IPS-NIHi11 (cell line): ENCODE measurements at places on chromosomes 7 and 10.

GRCh38 chr10:7406712-7407333 lies 4.0 kb downstream of the SFMBT2 start:
- peak; percentile 29 for DNase-seq

DNA sequence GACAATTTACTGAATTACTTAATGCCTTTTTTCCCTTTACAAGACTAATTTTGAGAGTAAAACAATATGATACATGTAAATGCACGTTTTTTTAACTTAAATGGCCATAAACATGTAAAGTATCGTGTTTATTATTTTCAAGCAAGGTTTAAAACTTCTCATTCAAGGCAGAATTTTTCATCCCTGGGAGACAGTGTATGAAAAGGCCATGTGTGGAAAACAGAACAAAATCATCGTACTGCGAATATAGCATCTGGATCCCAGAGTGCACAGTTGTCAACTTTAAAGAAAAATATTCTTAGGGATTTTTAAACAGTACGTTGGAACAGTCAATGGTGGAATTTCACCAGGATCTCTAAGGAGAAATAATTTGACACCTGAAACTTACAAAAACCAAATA lies 1.1 kb upstream of the RAB11FIP2 start:
- DNase-seq, result no peak

DNA sequence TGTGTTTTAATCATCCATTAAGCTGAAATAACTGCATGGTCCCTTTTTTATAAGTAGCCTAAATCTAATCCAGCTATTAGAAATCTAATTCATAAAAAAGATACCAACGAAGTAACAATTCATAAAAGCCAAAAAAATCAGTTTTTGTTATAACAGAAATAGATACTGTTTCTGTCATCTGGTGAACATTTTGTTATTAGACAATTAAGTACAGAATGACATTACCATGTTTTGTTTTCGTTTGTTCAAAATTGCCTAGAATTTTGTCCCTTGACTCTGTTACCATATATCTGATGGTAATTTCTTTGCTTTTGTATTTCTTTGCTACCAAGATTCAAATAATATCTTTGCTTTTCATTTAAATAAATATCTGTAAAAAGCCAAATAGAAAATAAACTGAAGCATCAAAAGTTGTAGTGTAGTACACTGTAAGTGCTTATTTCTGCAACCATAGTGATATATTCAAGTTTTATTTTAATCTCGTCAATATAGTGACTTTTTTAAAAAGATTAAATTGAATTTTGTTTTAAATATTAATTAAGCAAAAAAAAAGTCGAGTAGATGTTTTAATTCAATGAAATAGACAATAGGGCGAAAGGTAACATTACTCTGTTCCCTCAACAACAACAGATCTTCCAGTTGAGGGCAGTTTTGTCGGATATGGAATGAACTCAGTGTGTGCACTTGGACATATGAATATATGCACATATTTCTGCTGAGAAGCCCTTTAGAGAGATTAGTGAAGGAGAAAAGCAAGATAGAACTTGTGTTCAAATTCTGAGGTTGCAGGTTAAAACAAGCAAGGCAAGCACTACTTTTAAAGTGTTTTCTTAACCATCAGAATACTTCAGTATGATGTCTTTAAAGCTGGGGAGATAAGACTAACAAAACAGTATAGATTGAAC lies 7.9 kb upstream of the IGF2BP3 start:
- DNase-seq, result no peak

- DNase-seq, result no peak
Measured at GRCh38 chr10:86245015-86245394, 121.6 kb downstream of the GRID1 start.

GRCh38 chr10:53434413-53434812 lies 661.8 kb upstream of the MBL2 start:
- no peak for DNase-seq

GRCh38 chr7:140597428-140597949 lies 43.1 kb downstream of the DENND2A start:
- no peak for DNase-seq

DNA sequence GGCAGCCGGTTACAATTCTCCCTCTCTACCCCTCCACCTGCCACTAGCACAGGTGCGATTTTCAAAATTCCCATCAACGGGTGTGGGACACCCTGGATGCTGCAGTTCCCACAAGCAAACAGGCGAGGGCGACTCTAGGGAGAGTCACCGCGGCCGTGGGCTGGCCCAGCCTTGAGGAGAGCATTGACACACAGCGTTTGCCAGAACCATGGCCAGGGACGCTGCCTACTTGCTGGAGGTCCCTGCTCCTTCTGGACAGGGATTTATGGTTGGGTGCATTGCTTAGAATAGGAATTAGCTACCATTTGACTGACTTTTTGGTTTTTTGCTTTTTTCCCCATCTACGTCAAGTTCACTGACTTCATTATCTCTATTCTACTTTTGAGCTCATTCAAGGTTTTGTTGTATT lies 19.0 kb upstream of the CLDN4 start:
- peak; percentile 86 for DNase-seq

DNA sequence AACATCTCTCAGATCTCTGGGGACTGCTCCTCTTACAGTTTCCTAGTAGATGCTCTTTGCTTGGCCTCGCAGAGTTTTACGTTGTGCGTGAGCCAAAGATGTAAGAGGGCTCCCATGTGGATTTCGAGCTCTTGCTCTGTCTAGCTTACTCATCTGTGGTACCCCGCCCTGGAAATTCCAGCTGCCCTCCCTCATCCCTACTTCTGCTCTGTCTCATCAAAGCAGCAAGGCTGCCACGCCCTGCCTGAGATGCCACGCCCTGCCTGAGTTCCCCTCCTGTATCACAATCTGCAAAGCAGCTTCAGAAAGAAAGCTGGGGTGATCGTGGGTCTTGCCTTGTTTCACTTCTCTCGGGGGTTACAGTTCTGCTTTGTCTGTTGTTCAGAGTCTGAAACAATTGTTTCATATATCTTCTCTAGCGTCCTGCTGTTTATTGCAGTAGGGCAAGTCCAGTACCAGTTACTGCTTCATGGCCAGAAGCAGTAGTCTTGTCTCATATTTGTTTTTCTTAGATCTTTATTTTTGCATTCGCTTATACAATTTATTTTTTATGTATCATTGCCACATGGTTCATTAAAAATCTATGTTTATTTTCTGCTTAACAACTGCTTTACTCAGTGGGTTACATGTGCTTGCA lies 36.1 kb upstream of the CCNY start:
- no peak for DNase-seq

GRCh38 chr7:65980478-65981250 lies 1.3 kb downstream of the GUSB start:
- DNase-seq, result no peak

GRCh38 chr10:42830237-42830636 lies 47.6 kb downstream of the BMS1 start:
- no peak for DNase-seq

DNA sequence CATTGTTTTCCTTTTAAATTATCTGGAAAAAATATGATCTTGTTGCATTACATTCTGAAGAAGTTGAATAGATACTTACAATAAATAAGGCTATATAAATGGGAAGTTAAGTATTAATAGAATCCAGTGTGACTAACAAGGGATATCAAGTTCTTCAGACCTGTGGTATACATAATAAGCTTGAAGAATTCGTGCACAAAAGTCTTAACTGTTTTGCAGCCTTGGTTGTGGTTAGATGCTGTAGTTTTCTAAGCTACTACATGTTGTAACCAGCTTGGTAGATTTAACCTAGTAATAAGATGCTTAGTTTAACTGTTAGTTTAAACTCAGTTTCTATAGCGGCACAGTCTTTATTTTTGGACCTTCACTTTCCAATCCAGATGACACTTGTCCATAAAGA lies 106.2 kb upstream of the GLCCI1 start:
- no peak for DNase-seq

DNA sequence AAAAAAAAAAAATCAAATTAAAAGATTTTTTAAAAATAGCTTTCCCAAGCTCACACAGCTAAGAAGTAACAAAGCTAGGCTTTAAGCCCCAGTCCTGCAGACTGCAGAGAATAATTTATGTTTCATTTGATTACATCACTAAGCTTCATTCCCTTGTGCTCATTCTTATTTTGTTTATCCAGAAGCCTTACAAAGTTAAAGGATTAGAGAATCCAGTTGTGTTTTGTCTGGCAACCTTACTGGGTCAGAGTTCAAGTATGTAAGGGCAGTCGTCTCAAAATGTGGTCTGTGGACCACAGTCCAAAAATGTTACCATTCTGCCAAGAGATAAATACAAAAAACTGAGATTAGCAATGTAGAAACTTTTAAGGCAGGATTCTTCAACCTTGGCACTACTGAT lies 32.1 kb upstream of the EZH2 start:
- DNase-seq, result no peak

GRCh38 chr7:7175075-7175695 lies 7.2 kb upstream of the C1GALT1 start:
- no peak for DNase-seq

DNA sequence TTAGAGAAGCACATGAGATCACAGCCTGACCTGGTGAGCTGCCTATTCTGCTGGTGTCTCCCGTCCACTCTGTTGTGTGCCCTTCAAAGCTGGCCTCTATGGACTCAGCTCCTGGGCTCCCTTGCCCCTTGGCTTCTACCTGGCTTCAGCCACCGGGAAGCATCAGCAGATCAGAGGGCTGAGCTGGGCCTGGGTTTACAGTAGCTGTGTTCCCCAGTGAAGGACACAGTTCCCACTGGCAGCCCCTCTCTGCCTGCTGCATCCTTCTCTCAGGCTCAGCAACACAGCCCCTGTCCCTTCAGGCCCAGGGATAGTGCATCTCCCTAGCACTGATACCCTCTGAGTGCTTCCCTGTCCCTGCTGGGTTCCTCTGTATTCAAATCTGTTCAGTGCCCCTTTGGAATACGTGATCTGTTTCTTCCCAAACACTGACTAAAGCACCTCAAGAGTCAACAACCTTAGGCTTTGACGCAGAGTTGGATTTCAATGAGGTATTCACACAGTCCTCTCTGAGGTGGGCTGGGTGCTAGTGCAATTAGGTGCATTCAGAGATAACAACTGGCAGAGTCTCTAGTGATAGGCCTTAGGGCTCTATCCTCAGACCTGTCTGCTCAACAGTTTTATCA lies 109.8 kb downstream of the GRID1 start:
- no peak for DNase-seq

GRCh38 chr10:79310200-79310865 lies 36.9 kb upstream of the PPIF start:
- DNase-seq, result no peak

- peak; percentile 58 for DNase-seq
Measured at GRCh38 chr7:155807065-155807671, 5.1 kb downstream of the SHH start.

DNA sequence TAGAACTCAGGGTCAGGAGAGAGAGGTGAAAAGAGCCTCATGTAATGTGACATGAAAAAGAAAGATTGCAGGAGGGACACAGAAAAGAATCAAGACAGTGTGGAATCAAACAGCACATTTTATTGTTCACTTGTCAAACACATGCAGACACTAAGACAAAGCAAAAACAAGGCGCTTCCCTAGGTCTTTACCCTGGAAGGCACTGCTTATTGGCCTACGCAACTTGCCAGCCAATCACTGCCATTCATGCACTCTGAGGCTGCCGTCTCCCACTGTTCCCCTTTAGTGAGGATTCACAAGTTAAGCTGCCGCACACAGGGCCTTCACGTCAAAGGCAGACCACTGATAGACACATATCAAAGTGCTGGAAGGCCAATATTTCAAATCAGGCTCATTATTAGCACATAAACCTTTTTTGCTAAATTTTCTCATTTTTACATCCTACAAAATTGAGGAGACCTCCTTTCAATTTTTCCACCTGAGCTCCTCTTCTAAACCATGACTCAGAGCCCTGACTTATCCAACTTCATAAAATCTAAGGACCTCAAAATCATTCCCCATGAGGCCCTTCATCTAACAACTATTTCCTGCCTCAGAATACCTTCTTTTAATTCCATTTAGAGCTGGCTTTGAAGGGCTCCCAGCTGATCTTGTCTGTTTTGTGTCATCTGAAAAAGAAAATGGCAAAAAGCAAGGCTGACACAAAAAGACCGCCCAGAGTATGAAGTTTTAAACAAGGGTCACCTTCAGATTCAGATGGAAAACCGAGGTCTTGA lies 149.4 kb downstream of the CHCHD3 start:
- DNase-seq, result peak; percentile 60

DNA sequence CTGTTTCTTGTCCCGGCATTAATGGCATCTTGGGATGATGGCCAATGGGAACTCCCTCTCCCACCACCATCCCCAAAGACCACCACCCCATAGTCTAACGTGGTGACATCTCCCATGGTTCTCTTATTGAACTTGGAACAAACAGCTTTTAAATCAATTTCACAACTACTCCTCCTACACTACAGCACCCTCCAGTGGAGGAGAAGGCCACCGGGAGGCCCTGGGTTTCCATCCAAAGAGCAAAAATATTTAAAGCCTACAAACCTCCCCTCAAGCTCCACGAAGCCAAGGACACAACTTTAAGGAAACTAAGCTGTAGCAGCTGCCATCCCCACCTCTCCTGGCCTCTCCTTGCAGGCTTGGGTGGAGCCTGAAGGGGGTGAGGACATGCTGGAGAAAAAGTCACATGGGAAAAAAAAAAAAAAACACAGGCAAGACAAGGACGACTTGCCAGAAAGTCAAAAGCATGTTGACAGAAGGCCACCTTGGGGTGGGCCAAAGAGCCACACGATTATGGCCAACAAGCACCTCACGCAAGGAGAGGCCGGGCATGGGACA lies 94.0 kb upstream of the LANCL2 start:
- DNase-seq, result peak; percentile 26

DNA sequence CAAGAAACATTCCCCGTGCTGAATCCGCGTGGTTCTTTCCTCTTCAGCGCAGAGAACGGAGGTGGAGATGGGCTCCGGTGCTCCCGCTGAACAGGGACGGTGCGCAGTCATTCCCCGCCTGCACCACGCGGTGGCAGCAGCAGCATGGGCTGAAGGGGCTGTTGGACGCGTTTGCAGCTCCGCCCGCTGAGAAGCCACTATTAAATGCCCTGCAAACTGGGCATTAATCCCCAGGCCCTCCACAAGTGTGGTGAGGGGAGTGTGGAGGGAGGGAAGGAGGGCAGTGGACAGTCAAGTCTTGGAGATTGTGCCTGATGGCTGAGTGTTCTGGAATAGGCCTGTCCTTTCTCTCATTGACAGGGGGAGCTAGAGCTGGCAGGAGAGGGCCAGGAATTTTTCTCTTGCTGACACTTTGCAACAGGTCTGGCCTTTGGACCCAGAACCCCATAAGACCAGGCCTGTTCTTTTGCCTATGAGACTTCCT lies 240.2 kb upstream of the INHBA start:
- peak; percentile 79 for DNase-seq

DNA sequence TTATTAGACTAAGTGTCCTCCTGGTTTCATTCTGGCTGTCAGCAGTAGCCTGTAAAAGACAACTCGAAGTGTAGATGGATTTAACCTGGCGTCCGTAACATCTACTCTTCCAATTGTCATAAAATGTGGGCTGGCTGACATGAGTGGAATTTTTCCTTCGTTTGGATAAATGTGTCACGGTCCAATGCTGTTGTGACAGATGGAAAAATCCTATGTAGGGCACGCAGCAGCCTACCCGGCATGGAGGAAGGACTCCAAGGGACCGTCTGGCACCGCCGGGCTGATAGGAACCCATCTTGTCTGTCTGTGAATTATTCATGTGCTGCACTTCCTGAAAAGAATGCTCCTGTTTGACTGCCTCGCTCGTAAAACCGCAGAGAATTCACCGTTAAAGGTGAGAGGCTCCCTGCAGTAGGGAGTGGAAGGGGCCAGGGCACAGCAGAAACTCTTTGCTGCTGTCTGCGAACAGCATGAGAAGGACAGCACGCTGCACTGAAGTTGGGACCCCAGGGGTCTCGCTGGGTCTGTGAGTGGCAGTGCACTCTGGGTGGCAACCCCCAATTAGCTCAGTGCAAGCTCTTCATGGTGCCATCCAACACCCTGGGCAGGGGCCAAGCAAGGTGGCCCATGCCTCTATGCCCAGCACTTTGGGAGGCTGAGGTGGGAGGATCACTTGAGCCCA lies 1.6 kb upstream of the ORAI2 start:
- DNase-seq, result no peak
